MCF 10A (cell line): ENCODE measurements at places on chromosomes 12 and 14. TPM values are rescaled to one million over a fixed set of nuclear protein-coding genes. Genes with fewer than 3 reads are reported as not detected.

DNA sequence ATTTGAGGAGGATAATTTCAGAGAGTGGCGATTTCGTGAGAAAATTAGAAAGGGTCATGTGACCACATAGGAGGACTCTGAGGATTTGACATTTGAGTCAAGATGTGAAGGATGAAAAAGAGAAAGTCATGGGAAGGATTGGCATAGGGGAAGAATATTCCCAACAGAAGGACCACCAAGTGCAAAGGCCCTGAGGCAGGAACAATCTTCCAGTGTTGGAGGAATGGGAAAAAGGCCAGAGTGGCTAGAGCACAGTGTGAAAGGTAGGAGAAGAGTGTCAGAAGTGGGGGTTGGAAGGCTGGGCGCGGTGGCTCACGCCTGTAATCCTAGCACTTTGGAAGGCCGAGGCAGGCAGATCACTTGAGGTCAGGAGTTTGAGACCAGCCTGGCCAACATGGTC lies 3.9 kb upstream of the PPP1CC start:
- no peak for DNase-seq

CFAP251 gene
- 19.7 and 23.5 TPM in 2 replicates for total RNA-seq

DNA sequence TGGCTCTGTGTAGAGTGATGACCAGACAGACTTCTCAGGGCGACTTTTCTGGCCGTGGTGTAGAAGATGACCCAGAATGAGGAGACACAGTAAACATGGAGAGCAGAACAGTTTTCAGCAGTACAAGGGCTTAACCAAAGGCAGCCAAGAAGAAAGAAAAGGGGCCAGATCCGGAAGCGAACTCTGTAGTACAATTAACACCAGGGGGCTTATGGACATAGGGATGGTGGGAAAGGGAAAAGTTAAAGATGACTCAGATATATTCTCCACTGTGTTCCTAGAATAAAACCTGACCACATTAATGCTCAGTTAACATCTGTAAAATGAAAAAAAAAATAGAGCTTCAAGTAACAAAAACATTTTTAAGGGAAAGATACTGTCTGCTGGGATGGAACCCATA lies 60.2 kb downstream of the LGR5 start:
- DNase-seq, result no peak

MUCL1 gene
- not detected in 2 replicates for total RNA-seq

DNA sequence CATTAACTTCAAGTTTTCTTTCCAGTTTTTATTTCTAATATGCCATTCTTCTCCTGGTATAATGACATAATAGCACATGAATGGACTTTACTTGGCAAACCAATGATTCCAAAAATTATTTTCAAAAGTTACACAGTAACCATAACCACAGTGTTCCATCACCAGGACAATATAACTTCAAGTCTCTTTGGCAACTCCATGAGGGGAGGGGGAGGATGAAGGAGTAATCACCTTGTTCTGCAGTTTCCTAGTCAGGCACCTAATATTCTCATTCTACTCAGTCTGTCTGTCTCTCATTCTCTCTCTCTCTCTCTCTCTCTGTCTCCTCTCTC lies 66.6 kb downstream of the BTG1 start:
- no peak for DNase-seq

DNA sequence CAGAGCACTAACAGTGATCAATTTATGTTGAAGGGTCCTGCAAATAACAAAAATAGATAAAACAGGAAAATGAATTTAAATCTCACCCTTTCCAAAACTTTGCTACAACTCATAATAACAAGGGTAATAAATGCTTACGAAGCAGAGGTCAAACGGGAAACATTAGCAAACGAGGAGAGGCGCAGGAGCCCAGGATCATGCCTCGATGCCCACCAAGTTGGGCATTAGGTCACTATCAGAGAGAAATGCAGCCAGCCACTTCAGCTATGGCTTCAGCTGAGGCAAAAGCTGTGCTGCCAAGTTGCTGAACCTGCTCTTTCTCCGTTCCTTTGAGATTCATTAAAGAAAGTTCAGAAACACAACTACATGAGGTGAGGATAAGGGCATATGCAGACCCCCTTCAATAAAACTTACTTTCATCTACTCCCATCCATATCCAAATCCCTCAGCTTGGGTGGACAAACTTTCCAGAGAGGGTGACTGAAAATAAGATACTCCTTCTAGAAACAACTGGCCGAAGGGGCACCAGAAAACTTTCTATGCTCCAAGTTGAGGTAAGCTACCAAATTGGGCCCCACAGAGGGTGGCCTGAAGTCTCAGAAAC lies 7.9 kb downstream of the NKX2-1 start:
- no peak for DNase-seq

DNA sequence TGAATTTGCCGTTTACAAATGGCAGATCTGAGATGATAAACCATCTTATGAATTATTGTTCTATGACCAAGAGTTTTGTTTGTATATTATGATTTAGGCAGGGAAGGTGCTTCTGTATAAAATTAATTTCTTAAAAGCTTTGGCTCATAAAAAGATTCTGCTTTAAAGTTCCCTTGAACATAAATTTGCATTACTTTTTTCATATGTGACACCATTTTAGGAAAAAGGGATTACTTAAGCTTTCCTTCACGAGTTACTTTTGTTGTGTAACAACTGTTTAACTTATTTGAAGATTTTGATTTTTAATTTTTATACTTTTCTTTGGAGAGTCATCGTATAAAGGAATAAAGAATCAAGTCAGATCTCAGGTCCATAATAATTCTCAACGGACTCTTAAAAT lies 3.3 kb downstream of the ETNK1 start:
- DNase-seq, result peak; percentile 11

TMBIM6 gene
- 517 and 606 TPM in 2 replicates for total RNA-seq

NR2C1 gene
- 29.0 and 35.2 TPM in 2 replicates for total RNA-seq

FOXG1 gene
- total RNA-seq, result not detected in 2 replicates

DNA sequence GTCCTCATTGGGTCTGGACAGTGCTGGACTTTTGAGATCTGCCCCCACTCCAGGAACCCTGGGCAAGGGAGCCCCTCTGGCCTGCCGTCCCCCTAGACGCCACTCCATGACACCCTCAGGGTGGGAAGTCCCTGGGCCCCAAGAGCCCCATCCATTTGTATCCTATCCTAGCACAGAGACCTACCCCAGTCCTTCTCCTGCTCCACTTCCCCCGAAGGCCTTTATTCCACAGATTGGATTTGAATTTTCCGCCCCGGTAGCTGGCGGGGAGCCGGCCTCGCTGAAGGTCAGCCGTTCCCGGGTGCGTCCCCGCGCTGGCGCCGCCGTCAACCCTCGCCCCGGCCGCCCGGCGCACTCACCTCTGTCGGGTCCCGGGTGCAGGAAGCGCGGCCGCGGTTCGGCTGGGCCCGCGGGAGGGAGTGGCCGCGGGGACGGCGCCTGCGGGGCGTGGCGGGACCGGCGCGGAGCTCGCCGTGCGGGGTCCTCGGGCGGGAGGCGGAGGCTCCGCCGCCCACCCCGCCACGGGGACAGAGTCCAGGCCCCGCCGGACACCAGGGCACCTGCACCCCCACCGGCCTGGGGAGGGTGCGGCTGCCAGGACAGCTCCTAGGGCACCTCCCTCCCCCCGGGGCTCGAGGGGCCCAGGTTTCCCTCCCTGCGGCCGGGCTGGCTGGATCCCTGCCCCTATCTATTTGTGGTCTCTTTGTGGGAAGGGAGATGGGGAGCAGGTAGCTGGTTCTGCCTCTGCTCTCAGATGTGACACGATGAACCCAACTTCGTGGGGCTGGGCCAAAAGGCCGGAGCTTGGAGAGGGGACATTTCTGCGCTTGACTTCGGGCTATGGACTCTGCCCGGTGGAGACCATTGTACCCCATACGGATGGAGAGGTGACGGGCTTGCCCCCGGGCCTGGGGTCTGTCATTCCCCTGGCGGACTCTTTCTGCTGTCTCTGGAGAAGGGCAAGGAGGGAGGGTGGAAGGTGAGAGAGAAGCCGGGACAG lies 19.9 kb upstream of the GPR68 start:
- DNase-seq, result no peak

FOXM1 gene
- 31.7 and 49.9 TPM in 2 replicates for total RNA-seq

KRT79 gene
- not detected in 2 replicates for total RNA-seq

KCNA1 gene
- total RNA-seq, result not detected in 2 replicates

CD163 gene
- total RNA-seq, result not detected in 2 replicates

- DNase-seq, result peak; percentile 4
Observed at GRCh38 chr14:43729143-43729542, 777.9 kb downstream of the FSCB start.

GRCh38 chr12:26833743-26834490 lies 923 bp upstream of the ITPR2 start:
- DNase-seq, result no peak
